ENCODE measurements at places on chromosomes 13 and 19.

DNA sequence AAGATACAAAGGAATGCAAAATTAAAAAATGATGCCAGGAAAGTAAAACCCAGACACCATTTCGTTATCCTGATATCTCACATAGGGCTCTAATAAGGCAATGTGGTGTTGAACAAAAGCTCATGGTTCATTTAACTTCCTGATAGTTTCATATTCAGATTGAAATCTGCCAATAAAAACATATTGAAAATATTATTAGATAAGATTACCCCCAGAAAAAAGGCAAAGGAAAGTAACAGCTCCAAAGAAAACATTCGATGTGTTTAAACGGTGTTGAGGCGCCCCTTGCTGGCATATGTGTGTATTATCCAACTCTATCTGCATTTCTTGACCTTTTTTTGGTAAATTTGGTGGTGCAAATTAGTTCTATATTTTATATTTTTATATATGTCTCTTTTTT, 75.9 kb downstream of the ESD start:
- no peak for DNase-seq

- DNase-seq, result no peak
Measured at GRCh38 chr13:37342205-37342604, 236.7 kb upstream of the CSNK1A1L start.

- DNase-seq, result no peak
Measured at GRCh38 chr19:19120308-19121231, 17.7 kb downstream of the TMEM161A start.

- DNase-seq, result no peak
Measured at GRCh38 chr19:58227964-58228584, 640 bp upstream of the ZNF544 start.

DNA sequence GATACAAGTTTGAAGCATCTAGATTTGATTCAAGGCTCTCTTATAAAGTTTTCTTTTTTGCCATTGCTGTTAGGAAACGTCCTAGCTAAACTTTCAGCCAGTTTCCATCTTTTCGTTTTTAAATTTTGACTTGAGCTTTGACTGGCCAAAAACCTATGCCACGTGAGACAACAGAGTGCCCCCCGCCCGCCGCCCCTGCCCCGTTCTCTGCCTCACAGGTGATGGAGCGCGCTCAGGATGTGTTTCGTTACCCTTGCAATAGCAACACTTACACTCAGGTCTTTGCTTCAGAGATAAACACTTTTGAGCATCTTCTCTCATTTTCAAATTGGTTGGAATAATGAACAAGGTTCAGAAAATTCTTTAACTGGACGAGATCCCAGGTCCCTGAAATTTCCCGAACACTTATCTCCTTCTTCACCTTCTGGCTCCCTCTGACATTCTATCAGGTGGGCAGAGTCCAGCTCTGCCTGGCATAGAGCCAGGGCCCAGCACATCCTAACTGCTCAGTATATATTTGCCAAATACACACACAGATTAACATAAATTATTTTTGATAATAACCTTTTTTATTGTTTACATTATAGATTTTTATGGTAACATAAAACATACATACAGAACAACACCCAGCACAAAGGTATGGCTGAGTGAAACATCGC, 301.1 kb downstream of the IRS2 start:
- DNase-seq, result no peak

DNA sequence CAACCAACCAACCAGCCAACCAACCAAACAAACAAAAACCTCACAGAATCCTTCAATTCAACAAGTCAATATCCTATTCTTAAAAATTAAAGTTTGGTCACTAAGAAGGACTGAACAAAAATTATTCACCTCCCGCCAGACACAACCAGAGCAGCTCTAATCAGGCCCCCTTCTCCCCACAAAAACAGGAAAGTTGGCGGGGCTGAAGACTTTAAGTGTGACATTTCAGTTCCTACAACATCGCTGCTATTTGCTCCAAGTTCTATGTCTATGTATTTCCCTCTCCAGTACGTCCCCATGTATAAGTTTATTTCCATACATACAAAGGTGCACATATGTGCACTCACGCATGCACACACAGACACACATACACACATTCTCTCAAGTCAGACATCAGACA, 32.8 kb upstream of the STK24 start:
- DNase-seq, result no peak

GRCh38 chr13:31073859-31074718, 87.6 kb downstream of the HSPH1 start:
- no peak for DNase-seq

DNA sequence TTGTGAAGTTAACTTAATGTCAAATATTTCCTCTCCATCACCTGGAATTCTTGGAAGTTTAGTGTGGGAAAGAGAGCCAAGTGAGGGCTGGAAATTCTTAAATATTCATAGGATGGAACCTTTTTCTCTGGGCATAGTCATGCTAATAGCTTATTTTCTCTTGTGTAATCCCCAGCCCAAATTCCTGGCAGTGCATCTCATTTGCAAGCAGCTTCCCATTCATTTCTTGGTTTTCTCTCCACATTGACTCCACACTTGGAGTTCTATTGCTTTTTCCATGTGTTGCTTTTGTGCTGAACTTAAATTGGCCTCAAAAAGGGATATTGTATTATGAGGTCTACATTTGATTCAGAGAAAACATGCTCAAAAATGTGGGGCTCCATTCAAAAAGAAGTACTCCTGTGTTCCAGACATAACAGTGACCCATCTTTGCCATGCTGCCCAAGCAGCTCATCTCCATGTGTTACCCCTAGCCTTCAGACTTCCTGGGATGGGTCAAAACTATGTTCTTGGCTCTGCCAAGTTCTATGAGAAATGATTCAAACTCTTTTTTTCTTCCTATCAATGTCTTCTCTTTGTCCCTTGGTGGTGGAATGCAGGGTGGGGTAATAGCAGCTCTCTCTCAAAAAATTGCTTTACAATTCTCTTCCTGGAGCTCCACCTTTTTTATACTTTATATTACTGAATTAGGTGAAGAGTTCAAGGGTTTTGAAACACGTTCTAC, 2471.5 kb downstream of the PCDH9 start:
- DNase-seq, result no peak
